ENCODE measurements at places on chromosomes 12 and 14.

DNA sequence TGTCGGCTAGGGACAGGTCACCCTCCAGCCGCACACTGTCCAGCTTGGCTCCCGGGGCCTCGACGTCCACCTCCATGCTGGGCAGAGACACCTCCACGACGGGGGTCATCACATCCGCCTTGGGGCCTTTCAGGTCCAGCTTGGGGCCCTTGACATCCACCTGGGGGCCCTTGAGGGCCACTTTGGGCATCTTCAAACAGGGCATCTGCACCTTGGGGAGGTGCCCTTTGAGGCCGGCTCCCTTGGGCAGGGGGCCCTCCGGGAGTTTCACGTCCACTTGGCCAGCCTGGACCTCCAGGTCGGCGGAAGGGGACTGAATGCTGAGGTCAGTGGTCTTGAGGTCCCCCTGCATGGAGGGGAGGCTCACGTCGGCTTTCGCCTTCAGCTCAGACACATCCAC lies 17.9 kb downstream of the PLD4 start:
- no peak for DNase-seq

DNA sequence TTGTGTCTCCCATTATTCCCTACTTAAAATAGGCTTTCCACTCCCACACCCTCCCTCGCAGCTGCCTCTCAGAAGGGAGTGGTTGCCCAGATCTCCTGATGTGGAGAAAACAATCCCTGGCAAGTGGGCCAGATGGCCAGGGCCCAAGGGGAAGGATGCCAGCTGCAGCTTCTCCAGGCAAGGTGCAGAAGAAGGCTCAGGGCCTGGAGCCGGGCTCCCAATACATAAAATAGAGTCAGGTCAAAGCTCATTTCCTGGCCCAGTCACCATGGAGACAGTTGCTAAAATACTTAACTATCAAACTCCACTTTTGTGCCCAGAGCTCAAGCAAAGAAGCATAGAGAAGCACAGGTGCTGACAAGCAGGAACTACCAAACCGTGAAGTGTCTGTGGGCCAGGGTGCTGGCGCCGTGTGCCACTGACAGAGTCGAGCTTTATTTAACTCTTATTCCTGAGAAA lies 45.7 kb upstream of the ITPR2 start:
- peak; percentile 8 for DNase-seq

DNA sequence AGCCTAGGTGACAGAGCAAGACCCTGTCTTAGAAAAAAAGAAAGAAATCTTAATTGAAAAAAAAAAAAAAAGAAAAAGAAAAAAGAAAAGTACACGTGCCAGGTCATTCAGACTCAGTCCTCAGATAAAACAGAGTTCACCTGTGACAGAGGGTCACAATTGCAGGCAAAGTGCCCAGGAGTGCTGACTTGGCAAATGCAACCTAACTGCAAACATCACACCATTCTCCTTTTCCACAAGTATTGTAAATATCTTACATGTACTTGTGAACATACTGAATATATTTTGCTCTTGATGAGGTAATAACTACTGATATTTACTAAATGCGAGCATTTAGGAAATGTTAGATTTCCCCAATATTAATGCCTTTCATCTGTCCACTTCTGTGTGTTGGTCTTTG lies 9.0 kb upstream of the COL2A1 start:
- DNase-seq, result no peak

- no peak for DNase-seq
Measured at GRCh38 chr12:2234646-2235350, 182.0 kb downstream of the CACNA1C start.

DNA sequence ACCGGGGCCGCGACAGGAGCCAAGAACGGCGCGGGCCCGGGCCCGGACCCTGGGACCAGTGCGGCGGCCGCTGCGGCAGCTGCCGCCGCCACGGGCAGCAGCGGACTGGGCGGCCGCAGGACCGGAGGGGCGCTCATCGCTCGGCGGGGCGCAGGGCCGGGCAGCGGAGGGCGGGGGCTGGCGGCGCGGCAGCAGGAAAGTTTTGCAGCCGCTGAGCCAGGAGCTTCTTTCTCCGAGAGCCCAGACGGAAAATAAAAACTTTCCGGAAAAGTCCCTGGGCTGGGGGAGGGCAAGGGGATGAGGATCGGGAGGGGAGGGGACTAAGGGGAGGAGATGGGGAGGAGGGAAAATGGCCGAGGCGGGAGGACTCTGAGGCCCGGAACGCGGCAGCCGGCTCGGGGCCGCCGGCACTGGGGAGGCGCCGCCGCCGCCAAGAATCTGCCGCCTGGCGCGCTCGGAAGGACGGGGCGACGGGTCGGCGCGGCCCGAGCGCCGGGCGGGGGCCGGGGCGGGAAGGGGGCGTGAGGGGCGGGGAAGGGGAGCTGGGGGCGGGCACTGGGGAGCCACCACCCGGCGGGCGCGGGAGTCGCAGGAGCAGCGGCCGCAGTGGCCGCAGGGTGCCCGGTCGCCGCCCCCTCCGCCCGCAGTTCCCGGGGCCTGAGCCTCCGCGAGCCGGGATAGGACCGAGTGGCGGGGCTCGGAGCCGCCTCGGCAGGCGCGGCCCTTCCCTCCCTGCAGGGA lies at the start of gene PRKD1:
Gene PRKD1 (minus strand): TSS at position 472 of the 741 bp plus-strand sequence.
- peak; percentile 43 for DNase-seq

- no peak for DNase-seq
Measured at GRCh38 chr12:49478949-49479664, 59.7 kb upstream of the KCNH3 start.

GRCh38 chr14:68899033-68899603 lies 80.0 kb downstream of the ACTN1 start:
- DNase-seq, result no peak

DNA sequence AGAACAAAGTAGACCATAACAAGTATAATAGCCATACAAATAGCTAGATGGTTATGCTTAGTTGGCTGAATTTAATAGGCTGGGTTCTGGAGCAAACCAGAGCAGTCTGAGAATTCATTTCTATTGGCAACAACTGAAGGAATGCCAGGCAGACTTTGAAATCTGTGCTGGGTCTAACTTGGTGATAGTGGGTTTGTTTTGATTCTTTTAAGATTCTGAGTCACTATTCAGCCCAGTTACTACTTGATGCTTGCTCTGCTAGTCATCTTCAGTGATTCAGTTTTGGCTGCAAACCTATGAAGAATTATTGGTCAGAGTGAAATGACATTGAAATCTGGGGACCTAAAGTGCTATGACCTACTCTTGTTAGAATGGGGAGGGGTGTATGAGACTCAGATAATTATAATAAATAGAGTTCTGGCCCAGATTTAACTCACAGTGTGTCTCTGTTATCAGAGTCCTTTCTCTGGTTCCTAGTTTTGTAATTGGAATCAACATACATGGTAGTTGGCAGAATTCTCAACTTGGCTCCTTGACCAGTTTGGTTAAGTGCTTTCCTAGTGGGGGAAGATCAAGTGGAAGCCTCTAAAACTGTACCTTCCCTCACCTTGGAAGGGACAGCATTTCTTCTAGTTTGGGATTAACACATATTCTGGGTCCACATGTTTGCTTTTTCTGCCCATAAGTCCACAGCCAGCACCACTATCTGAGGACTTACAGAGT lies 43.5 kb downstream of the MNAT1 start:
- DNase-seq, result peak; percentile 69

DNA sequence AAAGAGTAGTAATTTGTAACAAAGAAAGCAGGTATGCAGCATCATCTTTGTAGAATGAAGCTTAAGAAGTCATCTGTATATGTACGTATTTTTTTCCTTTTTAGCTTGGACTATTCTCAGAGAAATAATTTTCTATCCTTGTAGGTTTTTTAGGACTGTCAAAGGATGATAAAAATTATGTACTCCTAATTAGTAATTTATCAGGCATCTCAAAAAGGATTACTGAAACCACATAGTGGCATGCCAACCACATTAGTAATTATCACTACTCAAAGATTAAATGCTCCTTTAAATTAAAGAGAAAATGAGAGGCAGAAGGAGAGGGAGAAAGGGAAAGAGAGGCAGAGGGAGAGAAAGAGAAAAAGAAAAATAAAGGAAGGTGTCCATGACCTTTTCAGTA lies 17.3 kb downstream of the TTC8 start:
- no peak for DNase-seq

GRCh38 chr12:76542908-76543307 lies 16.7 kb downstream of the OSBPL8 start:
- DNase-seq, result no peak

DNA sequence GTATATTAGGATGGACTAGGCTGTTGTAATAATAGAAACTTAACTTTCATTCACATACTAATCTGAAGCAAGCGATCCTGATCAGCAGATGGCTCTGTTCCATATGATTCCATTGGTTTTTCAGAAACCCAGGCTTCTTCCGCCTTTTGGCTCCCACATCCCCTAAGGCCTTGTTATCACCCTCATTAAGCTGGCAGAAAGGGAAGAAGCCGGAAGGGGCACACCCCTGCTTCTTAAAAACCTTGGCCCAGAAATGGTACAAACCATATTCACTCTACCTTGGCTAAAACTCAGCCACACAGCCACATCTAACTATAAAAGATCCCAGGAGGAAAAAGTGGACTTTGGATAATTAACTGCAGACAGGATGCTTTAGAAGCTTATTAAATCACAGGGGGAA lies 329.2 kb downstream of the PCNX1 start:
- no peak for DNase-seq

DNA sequence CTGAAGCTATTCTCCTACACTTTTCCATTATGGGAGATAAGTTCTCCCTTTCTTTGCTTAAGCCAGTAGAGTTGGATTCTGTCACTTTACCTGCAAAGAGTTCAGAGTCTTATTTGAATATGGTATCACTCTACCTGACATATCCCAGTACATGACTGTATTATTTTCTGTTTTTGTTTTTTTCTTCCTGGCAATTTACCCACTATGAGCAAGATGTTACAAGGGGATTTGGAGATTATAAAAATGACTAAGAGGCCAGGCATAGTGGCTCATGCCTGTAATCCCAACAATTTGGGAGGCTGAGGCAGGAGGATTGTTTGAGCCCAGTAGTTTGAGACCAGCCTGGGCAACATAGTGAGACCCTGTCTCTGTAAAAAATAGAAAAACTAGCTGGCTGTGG lies 46.4 kb upstream of the CHST11 start:
- no peak for DNase-seq

DNA sequence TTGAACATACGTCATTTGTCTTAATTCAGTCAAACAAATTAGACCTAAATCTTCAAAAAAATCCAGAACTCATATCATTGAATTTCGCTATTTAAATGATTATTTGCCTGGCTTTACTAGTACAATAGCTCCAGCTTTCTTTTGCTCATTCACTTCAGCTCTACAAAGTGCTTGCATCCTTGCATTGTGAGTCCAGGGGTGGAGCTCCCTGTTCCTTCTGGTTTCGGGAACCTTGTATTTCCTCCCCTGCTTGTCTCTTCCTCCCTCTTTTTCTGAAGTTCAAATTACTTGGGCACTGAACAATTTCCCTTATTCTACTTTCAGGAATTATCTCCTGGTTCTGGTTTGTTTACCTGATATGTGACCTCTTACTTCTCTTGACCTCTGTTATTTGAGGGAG lies 58.1 kb upstream of the KITLG start:
- no peak for DNase-seq

DNA sequence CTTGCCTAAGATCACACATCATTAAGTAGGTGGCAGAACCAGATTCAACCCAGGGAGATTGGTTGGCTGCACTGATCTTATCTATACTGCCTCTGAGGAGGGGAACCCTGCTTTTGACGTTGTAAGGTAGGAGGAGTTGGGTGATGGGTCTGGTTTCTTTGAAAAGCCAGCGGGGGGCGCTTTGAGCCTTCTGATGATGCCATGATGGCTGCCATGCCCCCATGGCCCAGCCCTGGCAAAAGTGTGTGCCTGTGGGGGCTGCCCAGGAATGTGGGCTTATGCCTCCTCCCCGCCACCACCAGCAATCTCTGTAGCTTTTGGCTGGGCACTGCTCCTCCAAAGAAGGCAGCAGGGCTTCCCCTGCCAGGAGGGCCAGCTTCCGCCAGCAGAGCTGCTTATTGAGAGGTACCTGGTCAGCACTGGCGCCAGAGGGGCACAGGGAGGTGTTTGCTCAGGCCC lies 224.3 kb downstream of the SLC41A2 start:
- DNase-seq, result no peak

GRCh38 chr14:58109744-58110143 lies 42.3 kb downstream of the ARMH4 start:
- DNase-seq, result no peak

DNA sequence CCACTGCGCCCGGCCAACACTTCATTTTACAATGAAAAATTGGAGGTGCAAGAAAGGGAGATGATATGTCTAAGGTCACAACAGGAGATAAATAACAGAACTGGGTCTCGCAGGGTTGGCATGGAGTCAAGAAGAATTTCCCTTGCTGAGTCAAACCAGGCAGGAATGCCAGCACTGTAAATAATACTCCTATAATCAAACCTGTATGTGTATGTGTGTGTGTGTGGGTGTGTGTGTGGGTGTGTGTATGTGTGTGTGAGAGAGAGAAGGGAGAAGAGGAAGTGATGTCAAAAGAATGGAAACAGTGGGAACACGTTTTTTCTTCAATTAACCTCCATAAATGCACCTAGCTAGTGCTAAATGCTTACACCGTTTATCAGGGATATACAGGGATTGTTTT lies 70.4 kb downstream of the TMEM116 start:
- peak; percentile 52 for DNase-seq

DNA sequence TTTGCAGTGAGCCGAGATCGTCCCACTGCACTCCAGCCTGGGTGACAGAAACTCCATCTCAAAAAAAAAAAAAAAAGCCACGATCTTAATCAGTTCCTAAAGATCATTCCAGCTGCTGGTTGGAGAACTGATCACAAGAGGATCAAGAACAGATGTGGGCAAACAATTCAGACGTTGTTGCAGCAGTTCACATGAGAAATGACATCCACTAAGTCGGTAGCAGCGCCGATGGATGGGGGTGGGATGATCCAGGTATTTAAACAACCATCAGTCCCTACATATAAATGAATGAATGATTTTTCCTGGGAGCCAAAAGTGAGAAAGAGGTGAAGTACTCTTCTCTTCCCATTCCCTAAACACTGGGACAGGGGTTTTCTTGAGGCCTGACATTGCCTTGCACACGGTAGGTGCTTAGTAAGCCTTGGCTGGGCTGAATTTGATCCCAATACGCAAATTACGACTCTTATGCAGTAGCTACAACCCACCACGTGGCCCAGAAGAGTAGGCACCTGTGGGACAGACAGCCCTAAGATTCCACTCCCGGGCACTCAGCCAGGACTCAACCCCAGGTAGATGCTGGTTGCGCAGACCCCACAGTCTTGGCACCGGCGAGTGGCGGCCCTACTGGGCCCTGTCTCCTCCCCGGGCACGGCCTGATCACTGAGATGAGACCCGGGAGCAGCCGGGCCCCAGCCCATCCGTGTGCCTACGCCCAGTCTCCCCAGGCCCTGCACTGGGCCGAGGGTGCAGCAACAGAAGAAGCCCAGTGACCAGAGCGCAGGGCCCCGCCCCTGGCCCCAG lies 565 bp downstream of the SPRYD3 start:
- no peak for DNase-seq

- no peak for DNase-seq
Measured at GRCh38 chr12:24668563-24668962, 280.3 kb downstream of the BCAT1 start.

DNA sequence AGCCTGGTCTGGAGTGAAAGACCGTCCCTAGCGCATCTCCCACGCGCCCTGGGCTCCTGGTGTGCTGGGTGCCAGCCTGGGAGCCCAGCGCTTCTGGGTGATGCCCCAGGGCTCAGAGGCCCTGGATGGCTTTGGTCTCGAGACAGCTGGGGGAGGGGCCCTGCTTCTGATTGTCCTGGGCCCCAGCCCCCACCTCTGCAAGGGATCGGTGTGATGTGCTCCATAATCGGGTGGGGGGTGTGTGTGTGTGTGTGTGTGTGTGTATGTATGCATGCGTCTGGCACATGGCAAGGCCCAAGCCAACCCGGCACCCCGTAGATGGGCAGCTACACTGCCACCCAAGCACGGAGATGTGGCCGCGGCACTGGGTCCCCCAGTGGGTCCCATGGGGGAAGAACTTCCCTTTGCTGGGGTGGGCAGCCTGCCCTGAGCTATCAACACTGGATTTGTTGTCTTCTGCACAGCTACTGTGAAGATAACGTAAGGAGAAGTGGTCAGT lies 3.1 kb downstream of the ZBTB42 start:
- no peak for DNase-seq

Measured in fibroblast of the conjunctiva (primary cell).